ENCODE measurements at places on chromosomes 6 and 20.

- no peak for DNase-seq
These were observed 32.5 kb downstream of the MUC22 start for GRCh38 chr6:31042806-31043205.

GRCh38 chr6:158972241-158973233 lies 27.5 kb downstream of the RSPH3 start:
- no peak for DNase-seq

DNA sequence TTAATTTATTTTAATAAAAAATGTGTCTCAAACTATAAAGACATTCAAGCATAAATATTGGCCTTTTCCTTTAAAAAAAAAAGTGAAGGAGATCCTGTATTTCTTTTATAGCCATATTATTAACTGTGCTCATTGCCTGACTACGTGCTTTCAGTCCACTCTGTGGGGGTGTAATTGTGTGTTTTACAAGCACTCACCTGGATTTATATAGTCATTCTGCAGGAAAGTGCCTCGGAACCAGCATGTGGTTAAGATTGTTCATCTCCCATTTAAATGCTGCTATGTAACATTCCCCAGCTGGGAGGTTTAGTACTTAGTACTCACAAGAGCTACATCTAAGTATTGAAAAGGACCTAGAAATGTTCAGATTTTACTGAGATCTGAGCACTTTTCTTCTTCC lies 47.9 kb upstream of the SLC22A16 start:
- no peak for DNase-seq

DNA sequence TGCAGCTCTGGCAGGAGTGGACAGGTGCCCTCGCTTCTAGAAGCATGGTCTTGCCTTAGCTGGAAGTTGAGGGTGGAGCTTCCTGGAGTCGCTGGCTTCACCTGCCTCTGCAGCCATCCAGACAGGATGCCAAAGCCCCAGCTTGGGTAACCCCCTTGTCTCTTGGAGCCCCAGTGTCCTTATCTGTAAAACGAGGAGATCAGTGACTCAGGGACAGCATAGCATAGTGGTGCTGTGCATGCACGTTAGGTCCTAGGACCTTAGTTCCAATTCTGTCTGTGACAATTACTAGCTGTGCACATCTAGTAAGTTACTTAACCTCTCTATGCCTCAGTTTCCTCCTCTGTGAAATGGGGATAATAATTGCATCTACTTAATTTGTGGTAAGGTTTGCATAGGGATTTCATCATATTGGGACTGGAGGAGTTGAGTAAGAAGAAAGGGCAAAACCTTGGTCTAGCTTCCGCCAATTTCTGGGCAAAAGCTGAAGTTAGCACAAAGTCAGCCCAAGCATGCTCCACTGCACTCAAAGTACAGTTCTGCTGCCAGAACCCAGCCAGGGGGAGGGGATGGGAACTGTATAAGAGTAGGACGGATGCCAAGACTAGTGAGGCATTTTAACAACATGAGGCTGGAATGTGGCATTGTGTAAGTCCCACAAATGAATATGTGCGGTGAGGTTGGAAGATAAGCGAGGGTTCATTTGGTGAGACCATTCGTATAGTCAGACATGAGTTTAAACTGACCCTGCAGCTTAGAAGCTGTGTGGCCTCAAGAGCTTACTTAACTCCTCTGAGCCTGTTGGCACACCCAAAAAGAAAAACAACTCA lies 24.5 kb downstream of the TOX2 start:
- DNase-seq = peak; percentile 27

GRCh38 chr6:154284313-154284853 lies 72.2 kb downstream of the IPCEF1 start:
- no peak for DNase-seq

GRCh38 chr6:113120224-113120581 lies 736.9 kb upstream of the MARCKS start:
- no peak for DNase-seq

DNA sequence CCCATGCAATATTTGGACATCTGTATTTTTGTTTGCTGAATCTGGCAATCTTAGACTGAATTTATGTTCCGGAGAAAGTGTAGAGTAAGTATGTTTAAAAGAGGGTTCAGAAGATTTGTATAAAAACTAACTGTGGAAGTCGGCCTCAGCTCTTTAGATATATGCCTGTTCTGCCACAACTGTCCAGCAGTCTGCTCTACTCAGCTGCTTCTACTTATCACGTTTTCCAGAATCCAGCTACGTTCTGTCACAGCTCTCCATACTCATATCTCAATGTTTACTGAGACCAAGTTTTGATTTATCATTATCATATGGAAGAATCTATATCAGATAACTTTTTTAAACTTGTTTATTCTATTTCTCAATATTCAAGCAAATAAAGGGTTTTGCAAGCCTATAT lies 721.3 kb downstream of the EYS start:
- no peak for DNase-seq

GRCh38 chr6:160789263-160790027 lies 87.4 kb downstream of the PLG start:
- DNase-seq = no peak

GRCh38 chr6:107666981-107667601 lies 157.0 kb downstream of the SCML4 start:
- no peak for DNase-seq

GRCh38 chr6:111976139-111976538 lies 77.8 kb upstream of the CCN6 start:
- no peak for DNase-seq

- no peak for DNase-seq
These were observed 81.9 kb downstream of the RALGAPA2 start for GRCh38 chr20:20630551-20630950.

DNA sequence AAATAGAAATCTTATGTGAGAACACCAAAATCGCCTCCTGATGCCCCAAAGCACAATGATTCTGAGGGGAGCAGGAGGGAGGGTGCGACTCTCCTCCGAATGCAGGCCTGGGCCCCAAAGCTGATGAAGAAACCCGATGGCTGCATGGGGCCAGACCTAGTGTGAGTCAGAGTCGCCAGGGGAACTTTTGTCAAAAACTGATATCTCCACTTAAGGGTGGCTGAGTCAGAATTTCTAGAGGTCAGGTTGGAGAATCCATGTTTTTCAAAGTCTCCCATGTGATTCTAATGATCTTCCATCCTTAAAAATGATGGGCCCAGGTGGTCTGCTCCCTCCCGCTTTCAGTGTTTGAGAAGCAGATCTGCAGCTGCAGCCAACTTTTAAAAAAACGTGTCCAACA lies 172.8 kb downstream of the BACH2 start:
- DNase-seq = no peak

GRCh38 chr20:11204926-11205768 lies 531.3 kb upstream of the JAG1 start:
- DNase-seq = peak; percentile 17

DNA sequence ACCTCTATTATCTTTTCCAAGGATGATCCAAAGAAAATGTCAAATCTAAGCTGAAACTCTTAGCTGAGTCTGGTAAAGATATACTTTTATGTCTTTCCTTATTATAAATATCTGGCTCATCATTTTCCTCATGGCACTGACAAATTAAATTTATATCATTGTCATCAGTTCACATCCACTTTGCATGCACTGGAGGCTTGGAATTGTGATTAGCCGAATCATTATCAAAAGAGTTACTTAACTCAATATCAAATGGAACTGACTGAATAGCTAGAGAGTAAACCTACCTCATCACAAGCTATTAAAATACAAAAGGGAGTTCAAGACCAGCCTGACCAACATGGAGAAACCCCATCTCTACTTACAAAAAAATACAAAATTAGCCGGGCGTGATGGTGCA lies 713.9 kb upstream of the MARCKS start:
- no peak for DNase-seq

DNA sequence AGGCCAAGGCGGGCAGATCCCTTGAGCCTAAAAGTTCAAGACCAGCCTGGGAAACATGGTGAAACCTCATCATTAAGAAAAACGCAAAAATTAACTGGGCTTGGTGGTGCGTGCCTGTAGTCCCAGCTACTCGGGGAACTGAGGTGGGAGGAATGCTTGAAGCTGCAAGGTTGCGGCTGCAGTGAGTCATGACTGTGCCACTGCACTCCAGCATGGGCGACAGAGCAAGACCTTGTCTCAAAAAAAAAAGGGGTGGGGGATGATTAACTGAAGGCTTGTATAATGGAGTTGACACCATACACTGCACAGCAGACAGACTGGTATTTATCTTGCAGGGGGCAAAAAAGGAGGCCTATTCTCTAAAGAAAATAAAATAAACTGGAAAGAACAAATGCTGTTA lies 27.7 kb downstream of the SRPK1 start:
- no peak for DNase-seq

DNA sequence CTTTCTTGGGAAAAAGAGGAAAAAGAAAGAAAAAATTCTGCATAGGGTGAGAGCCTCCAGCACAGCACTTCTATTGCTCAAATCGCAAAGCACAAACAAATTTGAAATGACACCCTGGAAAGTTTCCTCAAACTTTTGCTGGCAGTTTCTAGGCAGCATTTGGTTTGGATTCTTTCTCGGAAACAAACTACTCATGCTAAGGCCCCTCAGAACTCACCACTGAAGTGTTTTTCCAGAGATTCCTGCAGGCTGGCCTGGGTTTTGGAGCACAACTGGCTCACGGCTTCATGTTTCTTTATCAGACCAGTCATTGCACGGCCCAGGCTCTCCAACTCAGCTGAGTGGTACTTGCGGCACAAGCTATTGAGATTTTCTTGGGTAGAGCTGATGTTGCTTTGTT lies 237.8 kb downstream of the SYNE1 start:
- no peak for DNase-seq

GRCh38 chr6:101728956-101729355 lies 335.4 kb downstream of the GRIK2 start:
- DNase-seq = no peak

- no peak for DNase-seq
These were observed 131.6 kb upstream of the TCF21 start for GRCh38 chr6:133757335-133757734.

GRCh38 chr6:105593056-105593690 lies 190.3 kb upstream of the PREP start:
- DNase-seq = no peak

DNA sequence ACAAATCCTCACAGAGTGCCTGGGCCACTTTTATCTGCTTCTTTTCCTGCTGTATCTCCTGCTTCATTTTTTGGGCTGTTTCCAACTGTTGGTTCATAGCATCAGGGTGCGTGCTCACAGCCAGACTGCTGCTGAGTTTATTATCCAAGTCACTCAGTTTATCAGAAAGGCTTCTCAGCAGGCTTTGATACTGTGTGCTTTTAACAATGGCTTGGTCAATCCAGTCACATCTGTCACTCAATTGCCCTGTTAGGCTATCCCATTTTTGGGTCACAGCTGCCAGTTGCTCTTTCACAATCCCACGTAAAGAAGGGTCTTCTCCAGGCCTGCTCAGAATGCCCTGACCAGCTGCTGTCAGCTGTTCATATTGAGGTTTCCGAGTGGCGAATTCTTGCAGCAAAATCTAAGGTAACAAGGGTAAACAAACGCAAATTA lies 87.2 kb downstream of the DST start:
- DNase-seq = no peak

DNA sequence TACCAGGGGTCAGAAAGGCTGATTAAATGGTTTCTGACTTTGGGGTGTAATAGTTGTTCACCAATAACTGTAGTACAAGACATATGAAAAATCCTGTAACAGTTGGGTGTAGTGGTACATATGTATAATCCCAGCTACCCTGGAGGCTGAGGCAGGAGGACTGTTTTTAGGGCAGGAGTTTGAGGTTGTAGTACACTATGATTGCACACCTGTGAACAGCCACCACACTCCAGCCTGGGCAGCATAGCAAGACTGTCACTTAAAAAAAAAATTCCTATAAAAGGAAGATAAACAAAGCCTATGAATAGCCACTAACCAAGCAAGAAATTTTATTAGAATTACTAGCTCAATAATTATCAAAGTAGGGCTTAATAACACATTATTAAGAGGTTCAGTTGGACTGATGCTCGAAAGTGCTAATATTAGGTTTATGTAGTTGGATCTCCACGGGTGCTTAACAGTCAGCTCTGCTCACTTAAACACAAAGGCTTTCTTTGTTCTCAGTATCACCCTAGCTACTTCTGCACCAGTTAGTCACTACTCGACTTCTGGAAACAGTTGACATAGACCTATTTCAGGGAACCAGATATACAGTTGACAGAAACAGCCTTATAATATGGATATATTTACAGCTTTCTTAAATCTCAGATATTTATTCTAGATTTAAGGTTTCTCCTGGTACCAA lies 113.0 kb downstream of the MTFR2 start:
- no peak for DNase-seq

GRCh38 chr6:32118782-32119628 lies 9.0 kb downstream of the ATF6B start:
- peak; percentile 73 for DNase-seq

DNA sequence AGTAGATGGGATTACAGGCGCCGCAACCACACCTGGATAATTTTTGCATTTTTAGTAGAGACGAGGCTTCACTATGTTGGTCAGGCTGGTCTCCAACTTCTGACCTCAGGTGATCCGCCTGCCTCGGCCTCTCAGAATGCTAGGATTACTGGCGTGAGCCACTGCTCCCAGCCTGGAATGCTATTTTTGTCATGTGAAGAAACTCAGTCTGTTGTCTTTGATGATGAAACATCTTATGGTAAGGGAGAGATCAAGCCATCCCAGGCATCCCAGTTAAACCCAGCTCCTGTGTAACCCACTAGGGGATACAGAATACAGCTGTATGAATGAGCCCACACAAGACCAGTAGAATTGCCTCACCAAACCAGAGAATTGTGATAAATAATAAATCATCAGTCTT lies 83.6 kb upstream of the RBM24 start:
- no peak for DNase-seq

DNA sequence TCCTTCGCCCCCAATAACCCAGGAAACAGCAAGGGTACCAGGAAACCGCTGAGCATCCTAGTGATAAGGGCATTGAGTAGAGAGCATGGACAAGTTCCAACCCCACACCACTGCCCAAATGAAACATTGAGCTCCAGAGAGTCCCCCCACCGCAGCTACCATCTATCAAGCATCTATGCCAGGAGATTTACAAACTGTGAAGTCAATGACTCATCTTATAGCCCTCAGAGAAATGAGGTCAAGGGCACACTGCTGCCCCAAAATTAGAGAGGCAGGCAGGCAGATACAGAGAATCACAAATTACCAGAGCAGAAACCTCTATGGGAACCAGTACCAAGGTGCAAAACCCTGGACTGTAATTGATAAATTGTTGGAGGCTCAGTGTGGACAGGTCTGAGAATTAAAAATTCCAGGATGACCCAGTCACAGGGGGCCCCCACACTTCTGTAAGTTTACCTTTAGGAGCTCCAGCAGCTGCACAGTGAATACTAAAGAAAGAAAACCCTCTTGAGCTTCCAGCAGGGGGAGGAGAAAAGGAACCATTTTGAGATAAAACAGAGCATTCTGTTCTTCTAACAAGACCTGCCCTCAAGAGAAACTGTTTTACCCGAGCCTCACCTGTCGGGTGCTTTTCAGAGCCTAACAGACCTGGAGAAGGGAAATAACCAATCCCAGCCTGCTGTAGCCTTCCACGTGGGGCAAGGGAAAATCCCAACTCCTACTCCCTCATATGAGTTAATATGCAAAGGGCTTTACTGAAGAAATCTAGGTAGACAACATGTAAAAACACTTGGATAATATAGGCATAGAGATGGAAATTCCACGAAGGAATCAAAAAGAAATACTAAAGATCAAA lies 118.0 kb upstream of the ARID1B start:
- DNase-seq = no peak
